Lower leg skin (tissue), 4 donors: ENCODE measurements at places on chromosomes 3 and 15.
A peak's percentile ranks its signal among the peaks of the same experiment; 100 is the strongest.

GRCh38 chr3:53739966-53740365 is 106.3 kb downstream of the CHDH start:
- no peak for DNase-seq

- DNase-seq = no peak
These were observed 78.4 kb downstream of the FBXL2 start for GRCh38 chr3:33355611-33356010.

- DNase-seq = no peak
These were observed 25.1 kb upstream of the GAP43 start for GRCh38 chr3:115598216-115598615.

GRCh38 chr3:193491026-193491425 is 63.7 kb downstream of the ATP13A4 start:
- no peak for DNase-seq

DNA sequence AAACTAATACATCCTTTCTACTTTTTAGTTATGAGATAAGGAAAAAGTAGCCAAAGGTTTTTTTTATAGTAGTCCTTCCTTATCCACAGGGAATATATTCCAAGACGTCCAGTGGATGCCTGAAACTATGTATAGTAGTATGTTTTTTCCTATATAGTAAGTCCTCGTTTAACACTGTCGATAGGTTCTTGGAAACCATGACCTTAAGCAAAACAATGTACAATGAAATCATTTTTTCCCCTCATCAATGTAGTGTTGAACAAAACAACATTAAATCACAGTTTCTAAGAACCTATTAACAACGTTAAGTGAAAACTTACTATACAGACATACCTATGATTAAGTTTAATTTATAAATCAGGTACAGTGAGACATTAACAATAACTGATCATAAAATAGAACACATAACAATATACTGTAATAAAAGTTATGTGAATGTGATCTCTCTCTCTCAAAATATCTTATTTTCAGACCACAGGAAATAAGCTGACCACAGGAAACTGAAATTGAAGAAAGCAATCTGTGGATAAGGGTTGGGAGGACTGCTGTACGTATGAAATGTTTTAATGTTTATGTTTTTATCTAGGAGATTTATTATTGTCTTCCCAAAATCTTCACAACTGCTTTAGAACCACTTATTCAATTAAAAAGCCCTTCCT is 20.6 kb downstream of the COPS2 start:
- DNase-seq = no peak

DNA sequence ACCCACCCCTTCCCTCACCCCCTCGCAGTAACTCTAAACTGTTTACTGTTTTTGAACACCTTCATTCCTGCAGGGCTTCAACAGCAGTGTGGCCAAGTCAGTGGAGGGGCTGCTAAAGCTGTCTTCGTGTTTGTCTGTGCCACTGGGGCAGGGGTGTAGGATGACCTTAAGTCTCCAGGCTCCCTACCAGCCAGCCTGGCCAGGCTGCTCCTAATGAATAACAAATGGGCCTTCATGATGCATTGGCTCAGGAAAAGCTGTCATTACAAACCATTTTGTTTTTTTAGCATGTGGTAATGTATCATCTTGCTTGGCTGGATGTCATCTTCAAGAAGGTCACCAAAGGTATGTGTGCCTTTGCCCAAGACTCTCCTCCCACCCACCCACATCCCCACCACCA is 372.2 kb upstream of the WNT5A start:
- no peak for DNase-seq

GRCh38 chr3:139601191-139601961 is 61.8 kb upstream of the RBP1 start:
- no peak for DNase-seq

DNA sequence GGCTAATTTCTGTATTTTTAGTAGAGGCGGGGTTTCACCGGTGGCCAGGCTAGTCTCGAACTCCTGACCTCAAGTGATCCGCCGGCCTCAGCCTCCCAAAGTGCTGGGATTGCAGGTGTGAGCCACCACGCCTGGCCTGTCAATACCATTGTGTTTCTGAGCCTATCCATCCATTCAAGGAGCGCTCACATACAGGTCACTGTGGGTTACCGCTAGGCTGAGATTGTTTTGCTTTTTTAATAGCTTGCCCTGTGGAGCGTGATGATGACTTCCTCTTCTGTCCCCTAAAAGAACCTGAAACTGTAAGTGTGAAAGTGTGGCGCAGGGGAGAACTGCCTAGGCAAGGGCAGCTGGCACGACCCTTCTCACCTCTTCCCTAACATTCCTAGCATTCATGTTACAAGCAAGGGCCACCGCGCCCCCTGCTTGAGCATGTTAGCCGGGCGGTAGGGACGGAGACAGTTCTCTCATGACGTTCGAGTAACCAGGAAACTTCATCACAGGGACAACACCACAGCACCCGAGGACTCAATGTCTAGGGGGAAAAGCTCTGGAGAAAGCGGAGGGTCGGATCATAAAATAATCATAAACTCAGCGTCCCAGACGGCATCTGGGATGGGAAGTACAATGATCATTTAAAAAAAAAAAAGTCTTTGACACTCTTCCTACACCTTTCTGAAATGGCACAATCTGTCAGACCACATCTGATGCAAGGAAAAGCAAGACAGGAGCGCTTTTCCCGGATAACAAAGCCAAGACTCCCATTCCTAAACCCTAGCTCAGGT is 790 bp downstream of the LAMP3 start:
- no peak for DNase-seq

GRCh38 chr15:81941479-81941878 is 104.3 kb downstream of the MEX3B start:
- DNase-seq = no peak

DNA sequence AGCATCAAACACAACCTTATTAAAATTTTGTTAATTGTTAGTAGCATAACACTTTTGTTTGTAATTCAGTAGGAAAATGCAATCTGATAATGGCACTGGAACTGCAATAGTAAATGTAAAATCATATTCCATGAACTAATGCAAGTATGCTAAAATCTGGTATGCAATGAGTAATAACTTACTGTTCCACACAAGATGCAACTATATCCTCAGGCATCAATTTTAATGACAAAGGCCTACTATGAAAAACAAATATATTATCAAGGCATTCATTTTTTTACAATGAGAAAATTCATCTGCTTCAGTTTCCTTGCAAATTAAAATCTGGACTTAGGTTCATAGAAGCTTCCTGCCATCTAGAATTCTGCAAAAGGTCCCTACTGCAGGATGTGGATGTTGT is 1.4 kb upstream of the NSMCE3 start:
- DNase-seq = no peak

GRCh38 chr3:105417525-105418289 is 51.0 kb downstream of the ALCAM start:
- no peak for DNase-seq

GRCh38 chr15:57881361-57881760 is 174.8 kb downstream of the POLR2M start:
- no peak for DNase-seq

GRCh38 chr3:155416500-155417118 is 123.1 kb upstream of the STRIT1 start:
- no peak for DNase-seq

DNA sequence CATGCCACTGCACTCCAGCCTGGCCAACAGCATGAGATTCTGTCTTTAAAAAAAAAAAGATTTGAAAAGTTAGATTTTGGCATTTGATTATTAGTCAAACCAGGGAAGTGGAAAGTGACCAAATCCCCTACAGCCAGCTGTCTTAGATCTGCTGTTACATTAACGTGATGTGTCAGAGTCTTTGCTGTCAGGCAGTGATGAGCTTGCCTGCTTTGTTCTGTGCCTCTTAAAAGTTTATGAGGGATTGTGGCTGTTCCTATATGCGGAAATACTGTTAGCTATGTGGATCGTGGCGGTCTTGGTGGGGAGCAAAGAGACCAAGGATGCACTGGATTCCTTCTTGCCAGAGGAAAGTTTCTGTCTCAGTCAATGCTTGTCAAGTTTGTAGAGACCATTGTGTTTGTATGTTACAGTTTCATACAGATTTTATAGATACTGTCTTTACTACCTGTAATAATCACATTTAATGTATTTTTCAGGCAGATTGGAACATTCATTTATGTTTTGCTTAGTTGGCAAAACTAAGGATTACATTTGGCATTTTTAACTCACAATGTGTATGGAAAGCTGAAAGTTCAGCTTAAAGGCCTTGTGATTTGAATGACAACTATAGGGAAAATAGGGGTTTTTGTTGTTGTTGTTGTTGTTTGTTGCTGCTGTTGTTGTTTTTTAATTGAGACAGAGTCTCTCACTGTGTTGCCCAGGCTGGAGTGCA is 137.4 kb downstream of the VPS8 start:
- DNase-seq = no peak

- DNase-seq = no peak
These were observed 34.7 kb downstream of the HMCES start for GRCh38 chr3:129313415-129313664.

- DNase-seq = no peak
These were observed 1476.9 kb downstream of the SI start for GRCh38 chr3:163601426-163601825.

GRCh38 chr15:50558012-50558411 is 11.5 kb upstream of the USP50 start:
- DNase-seq = no peak

- DNase-seq = no peak
These were observed 62.2 kb downstream of the ABTB1 start for GRCh38 chr3:127734754-127735473.

DNA sequence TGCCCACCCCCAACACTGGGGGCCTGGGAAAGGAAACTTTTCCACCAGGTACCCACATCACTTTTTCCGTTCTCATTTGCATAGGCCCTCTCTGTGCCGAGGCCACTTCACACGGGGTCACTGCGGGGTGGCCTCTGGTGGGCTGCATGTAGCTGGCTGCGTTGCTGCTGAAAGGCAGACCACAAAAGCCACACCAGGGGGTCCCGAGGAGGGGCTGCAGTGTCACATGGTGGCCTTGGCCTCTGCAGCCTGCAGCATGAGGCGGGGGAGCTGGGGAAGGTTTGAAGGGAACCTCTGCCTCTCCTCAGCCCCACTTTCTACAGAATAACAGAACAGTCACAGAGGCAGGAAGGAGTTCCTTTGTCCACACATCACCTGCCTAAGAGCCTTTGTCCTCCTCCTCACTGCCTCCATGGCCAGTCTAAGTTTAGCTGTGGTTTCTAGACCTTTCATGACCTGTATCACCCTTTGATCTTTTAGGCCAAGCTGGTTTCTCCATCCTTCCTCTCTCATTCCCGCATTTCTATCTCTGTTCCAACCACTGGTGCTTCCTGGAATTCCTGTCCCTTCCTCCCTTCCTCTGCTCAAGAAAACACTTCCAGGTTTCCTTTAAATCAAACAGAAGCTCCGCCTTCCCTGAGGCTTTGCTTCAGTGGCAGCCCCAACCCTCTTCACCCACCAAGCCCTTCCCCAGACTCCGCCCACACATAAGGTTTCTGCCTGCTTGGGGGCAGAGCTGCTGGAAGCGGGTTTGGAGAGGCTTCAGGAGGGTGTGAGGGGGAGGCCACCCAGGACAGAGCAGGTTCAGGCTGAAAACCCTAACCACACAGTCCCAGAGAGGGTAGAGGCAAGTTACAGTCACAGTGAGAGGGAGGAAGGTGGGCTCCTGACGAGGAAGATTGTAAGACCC is 150.7 kb upstream of the TLE3 start:
- peak; percentile 77 for DNase-seq

GRCh38 chr15:38019066-38019465 is 84.6 kb downstream of the TMCO5A start:
- DNase-seq = no peak

- no peak for DNase-seq
These were observed 82.0 kb downstream of the CHCHD4 start for GRCh38 chr3:14042680-14043079.
